ENCODE measurements at places on chromosomes 12 and 14. TPM values are rescaled to one million over a fixed set of nuclear protein-coding genes. Genes with fewer than 3 reads are reported as not detected.

DNA sequence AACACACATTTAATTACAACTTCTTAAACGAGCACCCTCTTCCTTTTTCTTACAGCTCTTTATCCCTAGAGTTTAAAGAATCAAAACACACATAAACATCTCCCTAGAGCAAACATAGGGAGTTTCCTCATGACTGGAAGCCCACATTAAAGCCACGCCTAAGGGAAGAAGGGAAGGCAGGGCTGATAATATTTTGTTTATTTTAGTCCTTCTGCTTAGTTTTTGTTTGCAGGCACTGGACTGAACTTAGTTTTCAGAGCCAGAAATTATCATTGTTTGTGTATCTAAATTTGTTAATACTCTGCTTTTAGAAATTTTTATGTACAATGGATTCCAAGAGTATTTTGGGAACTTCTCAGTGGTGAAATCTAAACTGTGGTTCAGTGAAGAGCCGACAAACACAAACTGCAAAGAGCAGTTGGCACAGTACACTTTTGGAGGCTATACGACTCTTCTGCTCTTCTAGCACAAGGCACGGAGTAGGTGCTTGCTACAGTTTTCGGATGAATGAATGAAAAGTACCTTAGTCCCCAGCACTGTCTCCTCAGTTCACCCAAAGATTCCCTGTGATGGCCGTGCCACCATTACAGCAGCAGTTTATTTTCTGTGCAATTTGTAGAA lies 17.6 kb upstream of the AMIGO2 start:
- no peaks in the 10 kb centered on the region for H3K36me3 ChIP-seq
- peak overlapping the region; percentile 21 for H3K4me3 ChIP-seq

Gene PIGH
- 63.8 TPM for total RNA-seq

DNA sequence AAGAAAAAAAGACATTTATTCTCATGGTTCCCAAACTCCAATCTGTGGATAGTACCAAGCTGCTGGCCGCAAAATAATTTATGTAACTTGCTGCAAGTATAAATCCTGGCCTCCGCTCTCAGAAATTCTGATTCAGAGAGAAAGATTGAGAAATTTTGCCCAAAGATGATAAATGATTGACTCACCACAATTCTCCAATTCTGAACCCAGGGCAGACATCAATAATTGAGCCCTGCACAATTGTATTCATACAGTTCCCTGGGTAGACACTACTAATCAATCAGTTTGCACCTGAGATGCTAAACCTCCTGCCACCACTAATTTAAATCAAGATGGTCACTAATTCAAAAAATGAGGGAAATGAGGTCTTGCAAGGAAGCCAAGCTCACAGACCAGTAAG lies 38.2 kb downstream of the TRPV4 start:
- no peaks in the 10 kb centered on the region for H3K36me3 ChIP-seq
- peaks cover 7% of the 10 kb centered on the region for H3K4me1 ChIP-seq
- DNase-seq, result peak; percentile 91
- no peak overlapping the region for H3K4me3 ChIP-seq
- H3K27ac ChIP-seq, result no peak overlapping the region

Gene VWF
- not detected for total RNA-seq

DNA sequence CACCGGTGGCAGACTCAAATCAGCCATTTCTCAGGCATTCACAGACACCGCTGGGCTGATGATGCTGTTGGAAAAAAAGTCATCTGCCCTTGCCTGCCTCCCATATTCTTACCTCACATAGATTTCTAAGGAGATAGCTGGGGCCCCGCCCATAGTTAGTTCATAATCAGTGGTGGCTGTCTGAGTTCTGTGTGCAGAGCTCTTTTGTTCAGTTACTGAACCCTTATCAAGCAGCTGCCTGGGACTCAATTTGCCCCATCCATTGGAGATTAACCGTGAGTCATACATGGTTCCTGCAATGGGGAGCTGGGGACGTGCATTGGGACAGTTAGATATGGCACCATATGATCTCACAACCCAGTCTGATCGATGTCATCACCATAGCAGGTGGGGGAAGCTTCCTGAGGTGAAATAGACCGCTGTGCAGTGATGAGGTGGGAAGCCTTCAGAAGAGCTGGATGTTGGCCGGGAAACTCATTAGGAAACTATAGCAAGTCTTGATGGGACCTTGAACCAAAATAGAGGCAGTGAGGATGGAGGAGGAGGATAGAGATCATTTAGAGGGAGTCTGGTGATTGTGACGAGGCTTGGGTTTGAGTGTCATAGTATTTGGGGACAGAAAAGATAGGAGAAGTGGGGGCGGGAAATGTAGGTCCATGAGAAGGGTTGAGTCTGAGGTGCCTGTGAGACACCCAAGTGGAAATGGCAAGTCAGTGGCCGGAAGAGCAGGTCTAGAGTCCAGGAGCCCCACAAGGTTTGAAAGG lies 147.8 kb downstream of the GCH1 start:
- peaks cover 20% of the 10 kb centered on the region for H3K36me3 ChIP-seq
- DNase-seq, result no peak

DNA sequence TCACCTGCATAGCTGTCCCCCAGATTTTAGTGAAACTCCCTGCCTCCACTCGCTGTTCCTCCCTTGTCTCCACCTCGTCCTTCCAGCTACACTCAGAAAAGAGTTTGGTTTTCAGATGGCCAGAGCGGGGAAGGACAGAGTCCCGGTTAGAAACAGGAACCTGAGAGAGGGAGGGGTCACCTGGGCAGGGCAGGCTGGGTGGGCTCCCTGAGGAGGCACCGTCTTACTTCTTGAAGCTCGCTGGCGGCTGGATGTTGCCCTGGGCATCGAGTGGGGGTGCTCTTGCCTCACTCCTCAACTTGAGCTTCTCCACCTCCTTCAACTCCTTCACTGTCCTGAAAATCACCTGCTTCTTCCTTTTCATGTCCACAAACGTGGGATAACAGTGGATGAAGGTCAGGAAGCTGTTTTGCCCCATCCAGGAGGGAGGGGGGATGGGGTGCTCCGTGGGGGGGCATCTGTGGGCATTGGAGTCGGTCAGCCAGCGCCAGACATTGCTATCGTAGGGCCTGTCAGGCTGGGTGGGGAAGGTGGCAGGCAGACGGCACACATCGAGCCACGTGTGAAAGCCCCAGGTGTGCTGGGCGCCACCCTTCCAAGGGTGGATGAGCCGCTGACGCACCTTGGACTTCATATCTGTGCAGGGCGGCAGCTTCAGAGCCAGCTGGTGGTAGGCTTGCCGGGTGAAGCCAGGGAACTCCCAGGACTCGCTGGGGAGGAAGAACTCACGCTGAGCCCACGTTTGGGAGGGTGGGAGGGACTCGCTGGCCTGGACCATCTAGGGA lies 2.0 kb downstream of the TEX52 start:
- no peak overlapping the region for H3K4me3 ChIP-seq
- no peaks in the 10 kb centered on the region for H3K27me3 ChIP-seq
- H3K27ac ChIP-seq, result no peak overlapping the region
- peaks cover 15% of the 10 kb centered on the region for H3K36me3 ChIP-seq
- no peak for DNase-seq

DNA sequence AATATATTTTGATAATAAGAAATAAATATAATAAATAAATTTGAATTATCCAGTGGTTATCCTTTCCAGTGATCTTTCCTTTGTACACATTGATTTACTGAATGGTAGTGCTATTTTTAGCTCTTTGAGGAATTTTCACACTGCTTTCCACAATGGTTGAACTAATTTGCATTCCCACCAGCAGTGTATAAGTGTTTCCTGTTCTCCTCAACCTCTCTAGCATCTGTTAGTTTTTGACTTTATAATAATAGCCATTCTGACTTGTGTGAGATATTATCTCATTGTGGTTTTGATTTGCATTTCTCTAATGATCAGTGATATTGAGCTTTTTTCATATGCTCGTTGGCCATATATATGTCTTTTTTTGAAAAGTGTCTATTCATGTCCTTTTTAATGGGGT lies 333.7 kb downstream of the RAD51B start:
- peaks cover 12% of the 10 kb centered on the region for H3K4me1 ChIP-seq
- H3K36me3 ChIP-seq, result 0 out of 2 replicates have a peak, but pooled peaks cover 3% of the 10 kb centered on the region
- H3K27ac ChIP-seq, result no peak overlapping the region
- no peaks in the 10 kb centered on the region for H3K27me3 ChIP-seq
- DNase-seq, result no peak

Gene VRTN
- total RNA-seq, result not detected

- no peaks in the 10 kb centered on the region for H3K4me1 ChIP-seq
- no peak for DNase-seq
- H3K27ac ChIP-seq, result no peak overlapping the region
- no peaks in the 10 kb centered on the region for H3K27me3 ChIP-seq
- H3K4me3 ChIP-seq, result 0 out of 2 replicates have a peak overlapping the region, but pooled peaks have one; percentile 7
These were observed 779.0 kb upstream of the FLRT2 start for GRCh38 chr14:84750763-84751554.

GRCh38 chr14:61343991-61344405 lies 22.6 kb downstream of the PRKCH start:
- no peak overlapping the region for H3K4me3 ChIP-seq
- peaks cover 15% of the 10 kb centered on the region for H3K4me1 ChIP-seq
- H3K27me3 ChIP-seq, result no peaks in the 10 kb centered on the region
- H3K36me3 ChIP-seq, result no peaks in the 10 kb centered on the region

DNA sequence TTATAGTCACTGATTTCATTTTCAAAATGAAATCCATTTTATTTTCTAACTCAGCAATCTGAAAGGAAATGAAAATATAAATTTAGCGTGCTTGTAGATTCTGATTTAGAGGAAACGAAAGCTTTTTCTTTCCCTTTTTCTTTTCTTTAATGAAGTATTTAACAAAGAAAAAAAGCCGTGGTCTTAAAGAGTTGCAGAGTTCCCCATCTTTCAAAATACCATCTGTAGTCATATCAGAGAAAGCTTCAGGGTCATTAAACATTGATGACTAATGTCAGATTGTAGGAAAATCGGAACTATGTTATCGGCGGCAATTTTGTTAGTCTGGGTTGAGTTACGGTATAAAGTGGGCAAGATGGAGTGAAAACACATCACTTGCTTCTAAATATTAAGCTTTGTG lies 32.3 kb downstream of the DRAM1 start:
- no peak for DNase-seq
- H3K27ac ChIP-seq, result no peak overlapping the region
- H3K27me3 ChIP-seq, result no peaks in the 10 kb centered on the region
- peaks cover 21% of the 10 kb centered on the region for H3K4me1 ChIP-seq
- no peaks in the 10 kb centered on the region for H3K36me3 ChIP-seq
- H3K4me3 ChIP-seq, result peak overlapping the region; percentile 15

Gene PRB2
- total RNA-seq, result not detected

DNA sequence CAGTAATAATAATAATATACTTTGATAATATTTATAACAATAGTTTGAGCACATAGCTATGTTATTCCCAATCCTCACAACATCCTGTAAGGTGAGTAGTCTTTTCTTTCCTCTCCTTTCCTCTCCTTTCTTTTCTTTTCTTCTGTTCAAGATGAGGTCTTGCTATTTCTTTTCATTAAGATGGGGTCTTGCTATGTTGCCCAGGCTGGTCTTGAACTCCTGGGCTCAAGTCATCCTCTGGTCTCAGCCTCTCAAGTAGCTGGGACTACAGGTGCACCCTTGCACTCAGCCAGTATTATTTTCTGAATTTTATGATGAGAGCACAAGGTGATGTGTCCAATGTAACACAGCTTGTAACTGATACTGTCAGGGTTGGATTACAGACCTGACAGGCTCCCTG lies 134.6 kb downstream of the OTOGL start:
- no peak for DNase-seq
- H3K4me3 ChIP-seq, result no peak overlapping the region

- H3K4me1 ChIP-seq, result peaks cover 58% of the 10 kb centered on the region
- H3K27me3 ChIP-seq, result no peaks in the 10 kb centered on the region
- peaks cover 19% of the 10 kb centered on the region for H3K36me3 ChIP-seq
- peak overlapping the region; percentile 3 for H3K4me3 ChIP-seq
- peak; percentile 99 for DNase-seq
- peak overlapping the region; percentile 89 for H3K27ac ChIP-seq
These were observed 258.6 kb downstream of the MSRB3 start for GRCh38 chr12:65536876-65537681.

Gene PIWIL1
- total RNA-seq, result not detected

DNA sequence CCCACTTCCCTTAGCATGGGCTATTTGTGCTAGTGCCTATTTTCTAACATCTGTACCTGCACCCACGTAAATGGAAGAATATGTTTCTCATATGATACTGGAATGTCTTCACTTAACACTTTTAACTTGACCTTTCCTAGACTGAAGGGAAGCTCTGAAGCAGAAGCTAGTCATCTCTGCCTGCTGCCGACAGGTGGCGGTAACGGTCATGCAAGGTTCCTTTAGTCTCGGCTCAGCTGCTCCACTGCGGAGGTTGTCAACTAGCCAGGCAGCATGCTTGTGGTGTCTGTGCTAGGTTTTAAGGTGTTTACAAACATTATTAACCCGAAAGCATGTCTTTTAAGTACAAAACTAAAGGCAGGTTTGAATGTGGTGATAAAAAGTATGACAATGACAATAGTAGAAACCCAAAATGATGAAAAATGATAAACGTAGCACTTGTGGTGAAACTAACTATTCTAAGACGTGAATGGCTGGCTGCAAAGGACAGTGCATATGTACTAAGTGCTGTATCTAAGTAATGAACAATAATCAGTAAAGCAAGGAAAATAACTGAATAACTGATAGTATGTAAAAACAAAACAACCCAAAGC lies 117.2 kb downstream of the GRIN2B start:
- no peak overlapping the region for H3K27ac ChIP-seq
- no peaks in the 10 kb centered on the region for H3K36me3 ChIP-seq
- no peak overlapping the region for H3K4me3 ChIP-seq
- H3K4me1 ChIP-seq, result no peaks in the 10 kb centered on the region

Gene FAM186B
- 1.1 TPM for total RNA-seq

DNA sequence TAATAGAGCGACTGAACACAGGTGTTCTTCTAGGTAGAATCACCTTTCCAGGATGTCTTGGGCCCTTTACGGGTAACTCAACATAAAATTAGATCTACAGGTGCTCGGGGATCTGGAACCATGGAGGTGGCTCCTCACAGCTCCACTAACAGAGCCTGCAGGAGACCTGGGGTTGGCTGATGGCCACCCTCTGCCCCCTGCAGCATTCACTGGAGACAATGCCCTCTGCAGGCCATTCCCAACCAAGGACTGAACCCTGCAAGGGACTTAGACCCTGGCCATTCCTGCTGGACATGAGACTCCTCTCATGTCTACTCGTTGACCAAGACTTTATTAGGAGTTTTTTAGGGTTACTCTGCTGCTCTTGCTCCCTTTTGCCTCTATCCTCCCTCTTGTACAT lies 58.5 kb upstream of the PPP4R3A start:
- H3K4me1 ChIP-seq, result no peaks in the 10 kb centered on the region
- no peak overlapping the region for H3K4me3 ChIP-seq
- H3K27ac ChIP-seq, result no peak overlapping the region
- peak; percentile 21 for DNase-seq
- H3K36me3 ChIP-seq, result no peaks in the 10 kb centered on the region

Gene CRIP1
- total RNA-seq, result 45.9 TPM

Measured in PC-3 (cell line).